ENCODE measurements at places on chromosomes 1 and 21. TPM values are rescaled to one million over a fixed set of nuclear protein-coding genes. Genes with fewer than 3 reads are reported as not detected.

The SPATA17 gene
- 8.9 TPM for total RNA-seq

The PDZK1IP1 gene
- total RNA-seq = 8.5 TPM

The RGS13 gene
- total RNA-seq = not detected

- H3K4me1 ChIP-seq = peaks cover 17% of the 10 kb centered on the region
- peak overlapping the region; percentile 90 for H3K4me3 ChIP-seq
- no peaks in the 10 kb centered on the region for H3K36me3 ChIP-seq
Observed at GRCh38 chr1:75722966-75723365, 1.5 kb upstream of the ACADM start.

Measured in PC-9 (cell line).